T-helper 2 cell (primary cell): ENCODE measurements at places on chromosomes 16 and 17.

- DNase-seq, result peak; percentile 43
These were observed 9.5 kb upstream of the IGFBP4 start for GRCh38 chr17:40433551-40434415.

DNA sequence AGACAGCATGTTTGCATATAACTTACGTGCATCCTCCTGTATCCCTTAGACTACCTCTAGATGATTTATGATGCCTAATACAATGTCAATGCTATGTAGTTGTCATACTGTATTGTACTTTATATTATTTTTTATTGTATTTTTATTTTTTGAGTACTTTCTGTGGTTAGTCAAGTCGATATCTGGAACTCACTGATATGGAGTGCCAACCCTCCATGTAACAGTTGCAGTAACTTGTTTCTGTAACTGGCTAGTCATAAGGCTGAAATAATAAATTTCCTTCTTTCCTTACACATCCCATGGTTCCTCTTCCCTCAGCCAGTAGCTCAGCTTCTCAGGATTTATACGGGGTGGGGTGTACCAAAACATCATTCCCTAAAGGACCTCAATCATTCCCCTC lies 23.5 kb downstream of the MPHOSPH6 start:
- DNase-seq, result no peak

- DNase-seq, result no peak
These were observed 24.3 kb upstream of the ASGR2 start for GRCh38 chr17:7138800-7139381.

DNA sequence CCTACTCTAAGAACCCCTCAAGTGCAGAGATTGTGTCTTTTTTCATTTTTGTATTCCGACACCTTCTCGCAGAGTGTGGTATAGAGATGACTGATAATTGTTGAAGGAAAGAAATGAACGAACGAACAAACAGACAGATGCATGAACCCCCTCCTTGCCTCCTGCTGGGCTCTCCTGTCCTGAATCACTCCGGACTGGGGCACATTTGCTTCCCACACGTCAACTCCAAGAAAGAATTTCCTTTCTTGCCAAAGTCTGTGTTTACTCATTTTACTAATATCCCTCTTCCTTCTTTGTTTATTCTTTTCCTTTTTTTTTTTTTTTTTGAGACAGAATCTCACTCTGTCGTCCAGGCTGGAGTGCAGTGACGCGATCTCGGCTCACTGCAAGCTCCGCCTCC lies 37.5 kb upstream of the BHLHA9 start:
- no peak for DNase-seq

- DNase-seq, result no peak
These were observed 2.2 kb upstream of the NTN3 start for GRCh38 chr16:2468725-2469398.

- DNase-seq, result no peak
These were observed 13.5 kb downstream of the ACE start for GRCh38 chr17:63490329-63490728.

GRCh38 chr17:4342535-4342934 lies 23.9 kb downstream of the UBE2G1 start:
- DNase-seq, result no peak

DNA sequence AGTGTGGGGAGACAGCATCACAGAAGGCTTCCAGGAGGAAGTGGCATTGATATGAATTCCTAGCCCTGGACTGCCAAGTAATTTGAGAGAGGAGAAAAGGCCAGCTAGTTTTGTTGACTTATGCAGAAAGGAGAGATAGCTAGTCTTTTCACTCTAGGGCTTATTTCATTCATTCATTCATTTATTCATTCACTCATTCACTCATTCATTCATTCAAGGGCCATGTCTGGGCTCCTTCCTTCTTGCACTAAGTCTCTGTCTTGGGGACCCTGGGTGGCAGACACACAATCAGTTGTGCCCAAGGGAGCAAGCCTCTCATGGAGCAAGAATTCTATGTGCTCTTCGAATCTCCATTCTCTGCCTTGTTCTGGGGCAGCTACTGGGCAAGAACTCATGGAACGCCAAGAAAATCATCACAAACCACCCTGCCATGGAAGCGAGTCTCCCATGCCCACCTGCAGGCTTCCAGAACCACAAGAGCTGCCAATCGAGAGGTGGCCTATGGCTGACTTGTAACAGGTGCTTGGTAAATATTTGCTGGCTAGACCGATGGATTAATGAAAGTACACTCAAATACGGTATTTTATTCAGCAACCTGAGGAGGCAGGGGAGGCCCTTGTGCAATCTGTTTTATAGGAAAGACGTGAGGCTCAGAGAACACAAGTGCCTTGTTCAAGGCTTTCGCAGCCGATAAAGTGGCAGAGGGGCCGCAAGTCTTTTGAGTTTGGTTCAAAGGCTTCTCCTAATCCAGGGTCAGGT lies 223.6 kb downstream of the XYLT1 start:
- no peak for DNase-seq

GRCh38 chr17:62751060-62751691 lies 56.9 kb downstream of the MARCHF10 start:
- DNase-seq, result no peak

- DNase-seq, result no peak
These were observed 19.4 kb upstream of the TRIM25 start for GRCh38 chr17:56933151-56933745.

- no peak for DNase-seq
These were observed 232.5 kb downstream of the RAB11FIP4 start for GRCh38 chr17:31623990-31624389.

- no peak for DNase-seq
These were observed 22.2 kb downstream of the LASP1 start for GRCh38 chr17:38892083-38892482.

GRCh38 chr16:27624154-27625049 lies 74.5 kb downstream of the KATNIP start:
- DNase-seq, result no peak

- DNase-seq, result peak; percentile 42
These were observed at the start of gene RAB26 for GRCh38 chr16:2147981-2148671. Gene RAB26 (plus strand): TSS chr16:2148625. CDS start chr16:2148784, 159 bp downstream.
